ENCODE measurements at places on chromosomes 13 and 19.

- DNase-seq: no peak
Measured at GRCh38 chr13:47665043-47665442, 336.0 kb downstream of the SUCLA2 start.

DNA sequence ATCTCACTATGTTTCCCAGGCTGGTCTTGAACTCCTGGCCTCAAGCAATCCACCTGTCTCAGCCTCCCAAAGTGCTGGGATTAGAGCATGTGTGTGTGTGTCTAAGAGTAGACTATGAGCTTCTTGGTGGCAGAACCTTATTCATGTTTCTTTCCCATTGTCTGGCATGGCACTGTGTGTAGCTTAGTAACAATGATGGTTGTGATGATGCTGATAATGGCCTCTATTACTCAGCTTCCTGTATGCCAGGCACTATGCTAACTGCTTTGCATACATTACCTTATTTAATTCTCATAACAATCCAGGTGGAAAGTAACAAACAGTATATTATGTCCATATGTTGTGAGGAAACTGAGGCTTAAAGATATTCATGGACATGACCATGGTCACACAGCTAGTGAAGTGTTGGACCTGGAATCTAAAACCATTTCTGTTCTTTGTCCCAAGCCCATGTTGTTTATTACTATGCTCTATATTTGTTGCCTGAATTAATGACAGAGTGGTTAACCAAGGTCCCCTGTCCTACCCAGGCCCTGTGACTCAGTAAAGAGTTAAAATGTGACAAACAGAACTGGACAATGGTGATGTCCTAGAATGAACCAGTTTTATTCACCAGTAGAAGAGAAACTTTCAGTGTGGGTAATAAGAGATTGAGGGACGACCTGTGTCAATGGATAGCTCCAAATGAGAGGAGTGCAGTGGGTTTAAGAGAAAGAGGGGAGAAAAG, 109.6 kb downstream of the KLF5 start:
- DNase-seq: no peak

GRCh38 chr19:53553865-53554791, 16.2 kb downstream of the ZNF331 start:
- peak; percentile 94 for DNase-seq

GRCh38 chr13:46340631-46341111, 46.4 kb downstream of the RUBCNL start:
- DNase-seq: no peak

GRCh38 chr19:49116544-49116943, 2.4 kb downstream of the LIN7B start:
- DNase-seq: no peak

DNA sequence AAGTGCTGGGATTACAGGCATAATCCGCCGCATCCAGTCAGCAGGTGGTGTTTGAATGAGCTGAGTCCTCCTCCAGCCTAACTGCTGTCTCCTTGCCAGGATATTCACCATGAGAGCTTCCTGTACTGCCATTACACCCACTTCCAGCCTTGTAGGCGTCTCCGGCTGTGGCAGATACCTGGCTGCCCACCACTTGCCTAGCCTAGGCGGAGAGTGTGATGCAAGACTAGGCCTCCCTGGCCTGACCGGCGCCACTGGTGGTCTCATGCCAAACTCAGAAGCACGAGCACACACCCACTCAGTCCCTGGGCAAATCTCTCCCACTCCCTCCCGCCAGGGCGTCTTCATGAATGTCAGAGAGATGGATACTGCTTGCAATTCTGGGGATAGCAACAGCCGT, 16.6 kb downstream of the IL12RB1 start:
- DNase-seq: no peak

DNA sequence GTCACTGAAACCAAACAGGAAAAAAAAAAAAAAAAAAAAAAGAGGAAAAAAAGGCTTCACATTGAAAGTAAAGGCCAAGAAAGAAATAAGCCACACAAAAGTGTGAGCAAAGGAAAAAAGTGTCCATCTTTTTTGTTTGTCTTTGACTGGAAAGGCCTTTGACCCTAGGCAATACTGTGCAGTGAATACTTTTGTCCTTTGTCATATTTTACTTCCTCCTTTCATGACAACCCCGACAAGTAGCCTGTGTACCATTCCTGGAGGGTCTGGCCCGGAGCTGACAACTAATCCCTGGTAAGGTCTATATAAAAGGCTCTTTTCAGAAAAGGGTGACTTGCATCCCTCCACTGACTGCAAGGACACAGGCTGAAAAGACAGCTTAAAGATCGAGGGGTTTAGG, 12.9 kb upstream of the MICU2 start:
- DNase-seq: no peak

DNA sequence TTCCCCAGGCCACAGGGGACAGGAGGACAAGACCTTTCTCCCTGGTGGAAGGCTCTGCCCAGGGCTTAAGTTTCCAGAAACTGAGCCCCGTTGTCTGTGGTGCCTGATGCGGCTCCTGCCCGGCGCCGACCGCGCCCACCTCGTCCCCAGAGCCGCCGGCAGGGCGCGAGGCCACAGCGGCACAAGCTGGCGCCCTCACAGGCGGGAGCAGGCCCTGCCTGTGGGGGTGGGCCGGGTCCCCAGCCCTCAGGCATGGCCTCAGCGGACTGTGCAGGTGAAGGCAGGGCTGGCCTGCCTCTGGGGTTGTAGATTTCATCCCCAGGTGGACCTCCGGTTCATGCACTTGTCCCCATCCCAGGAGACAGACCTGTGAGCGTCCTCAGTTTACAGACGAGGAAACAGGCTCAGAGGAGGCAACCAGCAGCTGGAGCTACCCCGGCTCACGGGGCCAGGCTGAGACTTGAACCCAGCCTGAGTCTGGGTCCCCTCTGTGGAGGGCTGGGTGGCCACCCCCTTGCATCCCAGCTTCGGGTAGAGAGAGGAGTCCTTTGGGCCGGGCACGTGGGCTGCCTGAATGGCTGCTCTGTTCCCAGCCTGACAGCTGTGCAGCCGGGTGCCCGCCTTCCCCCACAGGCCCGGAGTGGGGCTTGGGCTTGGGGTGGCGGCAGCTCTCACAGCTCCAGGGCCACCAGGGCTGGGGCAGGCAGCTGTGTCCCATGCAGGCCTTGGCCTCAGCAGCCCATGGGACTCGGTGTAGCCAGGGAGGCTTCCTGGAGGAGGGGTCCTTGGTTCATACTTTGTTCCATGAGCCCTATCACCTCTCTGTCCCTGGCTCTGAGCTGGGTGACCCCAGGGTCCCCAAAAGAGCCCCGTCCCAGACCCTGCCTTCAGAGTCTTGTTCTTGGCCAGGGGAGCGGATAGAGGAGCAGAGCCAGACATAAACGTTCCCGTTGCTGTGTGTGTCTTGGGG, 26.8 kb downstream of the PIAS4 start:
- DNase-seq: no peak

DNA sequence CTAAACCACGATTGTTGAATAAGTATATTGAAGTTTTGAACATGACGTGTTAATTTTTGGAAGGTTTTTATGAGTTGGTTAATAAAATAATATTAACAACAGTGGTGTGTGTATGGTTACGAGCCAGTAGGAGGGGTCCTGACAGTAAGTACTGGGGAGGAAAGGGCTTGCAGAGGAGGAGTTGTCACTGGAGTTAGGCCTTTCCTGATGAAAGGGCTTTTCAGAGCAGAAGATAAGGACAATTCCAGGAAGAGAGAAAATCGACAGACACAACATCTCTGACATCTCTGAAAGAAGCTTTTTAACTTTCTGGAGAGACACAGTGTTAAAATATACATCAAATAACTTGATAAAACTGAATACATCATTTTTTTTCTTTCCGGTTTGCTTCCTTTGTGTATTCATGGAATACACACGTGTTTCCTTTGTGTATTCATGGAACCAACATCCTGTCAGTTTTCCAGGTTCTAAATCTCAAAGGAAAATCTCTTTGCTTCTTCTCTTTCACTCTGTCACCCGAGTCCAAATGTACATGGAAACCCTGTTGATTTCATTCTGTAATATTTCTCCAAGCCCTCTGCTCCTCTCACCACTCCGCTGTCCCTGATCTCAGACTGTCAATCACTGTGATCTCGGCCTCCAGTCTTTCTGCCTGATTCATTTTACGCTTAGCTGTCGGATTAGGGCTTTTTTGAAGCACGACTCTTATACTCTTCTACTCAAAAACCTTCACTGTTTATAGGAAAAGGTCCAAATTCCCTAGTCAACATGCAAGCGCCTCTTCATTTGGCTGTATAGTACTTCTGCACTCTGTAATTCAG, 374.4 kb downstream of the DLEU7 start:
- DNase-seq: no peak

DNA sequence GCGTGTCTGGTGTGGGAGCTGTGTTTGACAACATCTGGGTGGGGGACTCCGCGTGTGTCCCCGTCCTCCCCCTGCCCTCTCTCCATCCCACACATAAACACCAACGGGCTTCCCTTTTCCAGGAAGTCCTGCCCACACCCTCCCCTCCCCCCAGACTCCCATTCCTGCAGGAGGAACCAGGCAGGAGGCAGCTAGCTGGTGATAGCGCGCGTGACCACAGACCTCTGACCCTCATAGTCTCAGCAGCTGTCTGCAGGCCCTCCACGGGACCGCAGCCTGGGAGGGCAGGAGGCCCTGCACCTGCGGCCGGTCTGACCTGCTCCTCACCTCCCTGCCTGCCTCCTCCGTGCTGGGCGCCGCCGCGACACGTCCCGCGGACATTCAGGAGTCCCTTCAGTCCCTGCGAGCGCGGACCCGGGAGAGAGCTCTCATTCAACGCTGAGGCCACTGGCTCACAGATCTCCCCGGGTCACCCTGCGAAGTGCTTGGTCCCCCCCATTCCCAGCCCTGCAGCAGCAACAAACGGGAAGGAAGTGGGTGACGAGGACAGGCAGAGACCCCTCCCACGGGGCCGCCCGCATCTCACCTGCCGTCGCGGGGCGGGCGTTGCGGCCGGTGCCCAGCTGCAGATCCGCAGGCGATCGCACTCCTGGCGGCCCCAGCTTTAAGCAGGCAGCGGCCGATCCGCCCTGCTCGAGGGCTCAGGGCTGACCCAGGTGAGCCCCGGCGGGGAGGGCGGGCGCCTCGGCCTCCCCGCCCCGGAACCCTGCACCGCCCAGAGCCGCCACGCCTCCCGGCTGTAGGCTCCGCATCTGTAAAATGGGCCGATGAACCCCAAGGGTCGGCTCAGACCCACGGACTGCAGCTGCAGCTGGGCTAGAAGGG, 1.1 kb upstream of the ACP5 start:
- DNase-seq: no peak

DNA sequence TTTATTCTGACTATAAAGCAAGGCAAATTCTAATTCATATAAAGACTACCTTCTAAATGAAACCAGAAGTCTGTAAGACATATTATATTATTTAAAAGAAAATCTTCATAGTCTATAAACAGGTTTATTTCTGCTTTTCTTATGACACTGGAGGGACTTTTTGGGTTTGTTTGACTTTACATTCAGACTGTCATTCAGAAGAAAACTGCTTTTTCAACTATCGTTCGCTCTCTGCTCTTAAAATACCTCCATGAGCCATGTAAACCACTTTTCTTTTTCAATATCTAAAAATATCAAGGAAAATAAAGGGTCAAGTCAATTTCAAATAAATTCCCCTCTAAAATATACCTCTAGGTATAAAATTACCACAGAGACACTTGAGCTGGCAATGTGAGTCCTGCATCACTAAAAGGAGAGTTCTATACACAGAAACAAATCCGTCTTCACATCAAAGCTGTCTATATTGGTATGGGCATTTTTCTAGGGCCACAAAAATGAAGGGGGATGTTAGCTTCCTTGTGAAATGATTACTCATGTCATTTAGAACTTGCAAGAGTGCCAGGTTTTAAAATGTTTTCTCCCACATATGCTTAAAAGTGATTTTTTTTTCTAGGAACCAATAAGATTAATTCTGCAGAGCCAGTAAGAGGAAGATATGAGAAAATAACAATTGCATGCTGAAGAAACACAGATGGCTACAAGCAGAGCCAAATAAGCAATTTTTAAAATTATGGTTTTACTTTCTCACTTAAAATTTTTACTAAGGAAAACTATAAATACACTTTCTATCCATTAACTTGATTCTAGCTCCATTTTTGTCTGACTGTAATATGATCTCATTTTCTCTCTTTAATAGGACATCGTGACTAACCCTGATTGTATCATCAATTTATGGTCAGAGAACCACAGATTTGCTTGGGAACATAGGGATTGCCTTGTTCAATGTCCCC, 181.8 kb downstream of the TBC1D4 start:
- DNase-seq: no peak

DNA sequence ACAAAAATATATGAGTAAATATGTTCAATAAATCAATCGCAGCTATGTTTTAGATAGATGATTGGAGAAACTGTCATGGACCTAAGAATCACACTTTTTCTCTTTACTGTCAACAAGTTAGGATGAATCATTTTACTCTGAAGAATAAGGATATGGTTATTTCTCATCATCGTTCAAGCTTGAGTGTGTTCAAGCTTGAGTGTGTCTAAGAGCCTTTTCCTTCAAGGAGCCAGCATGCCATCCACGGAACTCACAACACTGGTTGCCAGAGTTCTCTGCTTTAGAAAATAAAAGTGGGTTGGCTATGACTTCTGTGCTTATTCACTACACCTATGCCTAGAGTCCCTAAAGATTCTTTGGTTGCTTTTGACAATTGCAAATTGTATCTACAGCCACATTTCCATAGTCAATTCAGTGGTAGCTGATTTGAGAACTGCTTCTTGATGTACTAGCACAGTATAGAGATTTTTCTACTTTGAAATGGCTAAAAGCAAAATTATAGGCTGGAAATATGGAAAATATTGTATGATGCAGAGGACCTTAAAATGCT, 58.1 kb upstream of the SCEL start:
- no peak for DNase-seq

GRCh38 chr13:95159458-95159857, 141.8 kb downstream of the ABCC4 start:
- DNase-seq: no peak

DNA sequence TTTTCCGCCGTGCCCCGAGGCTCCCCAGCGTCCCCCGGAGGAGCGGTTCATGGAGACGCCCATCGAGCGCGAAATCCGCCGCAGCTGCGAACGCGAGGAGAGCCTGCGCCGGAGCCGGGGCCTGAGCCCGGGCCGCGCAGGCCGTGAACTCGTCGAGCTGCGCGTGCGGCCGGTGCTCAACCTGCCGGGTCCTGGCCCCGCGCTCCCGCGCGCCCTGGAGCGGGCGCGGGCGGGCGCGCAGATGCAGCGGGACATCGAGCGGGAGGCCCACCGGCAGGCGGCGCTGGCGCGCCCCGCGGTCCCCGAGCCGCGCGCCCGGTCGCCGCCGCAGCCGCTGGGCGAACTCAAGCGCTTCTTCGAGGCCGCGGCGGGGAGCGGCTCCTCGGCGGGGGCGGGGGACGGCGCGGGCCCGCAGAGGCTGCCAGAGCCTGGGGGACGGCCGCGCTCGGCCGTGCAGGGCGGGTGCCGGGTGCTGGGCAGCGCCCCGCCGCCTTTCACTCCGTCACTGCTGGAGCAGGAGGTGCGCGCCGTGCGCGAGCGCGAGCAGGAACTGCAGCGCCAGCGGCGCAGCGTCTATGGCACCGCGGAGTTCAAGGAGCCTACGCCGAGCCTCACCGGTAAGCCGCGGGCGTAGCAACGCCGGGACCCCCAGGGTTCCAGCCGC, 807 bp downstream of the MISP3 start:
- DNase-seq: no peak

GRCh38 chr13:30318026-30318425, 10.7 kb upstream of the KATNAL1 start:
- no peak for DNase-seq

Measured in esophagus muscularis mucosa (tissue), 4 donors.